NCI-H2081 (cell line): ENCODE measurements at places on chromosomes 16 and 17.
A peak's percentile ranks its signal among the peaks of the same experiment; 100 is the strongest.

DNA sequence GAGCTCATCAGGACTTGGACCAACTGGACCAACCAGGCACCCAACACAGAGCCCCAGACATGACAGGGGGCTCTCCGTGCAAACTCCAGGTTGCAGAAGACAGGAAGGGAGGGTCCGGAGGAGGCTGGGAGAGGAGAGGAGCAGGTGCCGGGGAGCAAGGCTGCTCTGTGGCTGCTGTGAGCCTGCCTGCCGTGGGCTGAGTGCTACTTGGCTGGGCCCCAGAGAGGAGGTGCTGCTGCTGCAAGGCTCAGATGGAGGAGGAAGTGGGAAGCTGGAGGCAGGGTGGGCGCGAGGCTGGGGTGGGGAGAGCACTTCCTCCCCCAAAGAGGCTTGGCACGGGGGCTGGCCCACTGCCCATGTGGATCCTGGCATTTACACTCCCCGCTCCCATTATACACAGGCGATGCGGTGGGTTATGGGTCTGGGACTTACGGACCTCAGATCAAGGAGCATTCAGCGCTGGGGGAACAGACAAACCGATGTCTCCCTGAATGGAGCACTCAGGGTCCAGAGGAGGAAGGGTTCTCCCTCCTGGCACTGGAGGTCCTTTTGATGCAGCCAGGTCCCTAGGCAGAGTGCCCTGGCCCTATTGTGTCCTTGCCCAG, 15.9 kb downstream of the EPOP start:
- DNase-seq: no peak

- no peak for DNase-seq
Measured at GRCh38 chr16:275041-275641, 603 bp downstream of the RGS11 start.

GRCh38 chr17:60535382-60536279, 9.6 kb upstream of the APPBP2 start:
- DNase-seq: no peak

GRCh38 chr17:57332501-57332900, 76.2 kb downstream of the MSI2 start:
- no peak for DNase-seq

DNA sequence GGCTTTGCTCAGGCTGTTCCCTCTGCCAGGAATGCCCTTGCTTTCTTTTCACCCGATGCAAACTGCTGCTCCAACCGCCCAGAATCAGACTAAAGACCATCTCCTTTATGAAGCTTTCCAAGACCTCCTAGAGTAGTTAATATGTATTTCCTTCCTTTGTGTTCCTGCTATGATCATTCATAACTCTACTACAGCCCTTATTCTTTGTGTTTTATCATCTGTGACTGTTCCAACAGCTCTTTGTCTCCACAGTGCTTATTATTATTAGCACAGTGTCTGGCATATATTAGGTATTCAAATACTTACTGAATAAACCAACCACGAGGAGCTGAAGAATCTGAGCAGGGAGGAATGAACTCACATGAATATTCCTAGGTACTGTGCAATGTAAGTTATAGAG, 7.6 kb downstream of the PSME3IP1 start:
- no peak for DNase-seq

GRCh38 chr17:75758131-75758905, 6.7 kb downstream of the GALK1 start:
- no peak for DNase-seq

- no peak for DNase-seq
Measured at GRCh38 chr17:10516065-10516464, 2.3 kb downstream of the MYH1 start.

- DNase-seq: no peak
Measured at GRCh38 chr17:44804302-44805089, 25.6 kb downstream of the GJC1 start.

DNA sequence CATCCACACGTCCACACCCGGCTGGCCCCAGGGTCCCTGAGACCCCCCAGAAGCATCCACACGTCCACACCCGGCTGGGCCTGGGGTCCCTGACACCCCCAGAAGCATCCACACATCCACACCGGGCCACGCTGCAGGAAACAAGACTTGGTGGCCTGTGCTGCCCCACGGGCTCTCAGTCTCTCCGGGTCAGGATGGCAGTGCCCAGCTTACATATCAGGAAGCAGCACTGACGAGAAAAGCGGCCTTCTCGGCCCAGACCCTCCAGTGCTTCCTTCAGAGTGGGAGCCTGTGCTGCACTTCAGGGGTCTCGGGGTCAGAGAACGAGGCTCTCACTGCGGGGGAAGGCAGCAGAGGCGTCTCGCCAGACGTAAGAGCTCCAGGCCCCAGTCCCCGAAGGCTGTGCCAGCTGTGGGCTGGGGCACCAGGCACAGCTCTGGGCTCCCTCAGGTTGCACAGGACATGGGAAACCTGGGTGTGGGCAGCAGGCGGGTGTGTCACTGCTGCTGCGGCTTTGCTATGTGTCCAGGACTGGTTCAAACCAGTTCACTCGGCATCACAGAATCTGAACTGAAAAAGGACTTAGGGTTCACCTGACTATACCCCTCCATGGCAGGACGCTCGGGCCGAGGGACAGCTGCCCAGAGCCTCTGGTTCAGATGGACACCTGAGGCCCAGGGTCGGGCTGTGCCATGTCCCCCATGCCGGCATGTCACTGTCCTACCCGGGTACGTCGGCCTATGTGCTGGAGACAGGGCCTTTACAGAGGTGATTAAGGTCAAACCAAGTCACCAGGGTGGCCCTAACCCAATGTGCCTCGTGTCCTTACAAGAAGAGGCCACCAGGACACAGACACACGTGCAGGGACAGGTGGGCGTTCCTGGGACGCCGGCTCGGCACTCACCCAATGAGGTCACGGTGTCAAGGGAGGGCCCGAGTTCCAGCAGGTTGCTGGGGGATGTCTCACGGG, 40.2 kb upstream of the CHMP6 start:
- DNase-seq: no peak

DNA sequence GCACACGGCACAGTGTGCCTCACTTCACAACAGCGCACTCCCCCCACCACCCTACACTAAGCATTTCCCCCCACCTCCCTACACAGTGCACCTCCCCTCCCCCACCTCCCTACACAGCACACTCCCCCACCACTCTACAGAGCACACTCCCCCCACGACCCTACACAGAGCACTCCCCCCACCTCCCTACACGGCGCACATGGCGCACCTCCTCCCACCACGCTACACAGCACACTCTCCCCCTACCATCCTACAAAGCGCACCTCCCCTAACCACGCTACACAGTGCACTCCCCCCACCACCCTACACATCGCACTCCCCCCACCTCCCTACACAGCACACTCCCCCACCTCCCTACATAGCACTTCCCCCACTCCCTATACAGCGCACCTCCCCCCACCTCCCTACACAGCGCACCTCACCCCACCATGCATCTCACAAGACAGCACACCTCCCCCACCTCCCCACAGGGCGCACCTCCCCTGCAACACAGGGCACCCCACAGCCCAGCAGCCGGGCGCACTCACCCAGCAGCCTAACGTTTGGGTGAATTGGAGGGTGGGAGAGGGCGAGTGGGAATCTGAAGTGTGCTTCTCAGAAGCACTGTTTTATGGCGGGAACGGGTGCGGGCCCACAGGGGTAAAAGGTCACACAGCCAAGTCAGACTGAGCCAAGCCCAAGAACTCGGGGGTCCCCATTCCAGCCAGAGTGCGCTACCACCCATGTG, 10.3 kb downstream of the KNOP1 start:
- DNase-seq: no peak

DNA sequence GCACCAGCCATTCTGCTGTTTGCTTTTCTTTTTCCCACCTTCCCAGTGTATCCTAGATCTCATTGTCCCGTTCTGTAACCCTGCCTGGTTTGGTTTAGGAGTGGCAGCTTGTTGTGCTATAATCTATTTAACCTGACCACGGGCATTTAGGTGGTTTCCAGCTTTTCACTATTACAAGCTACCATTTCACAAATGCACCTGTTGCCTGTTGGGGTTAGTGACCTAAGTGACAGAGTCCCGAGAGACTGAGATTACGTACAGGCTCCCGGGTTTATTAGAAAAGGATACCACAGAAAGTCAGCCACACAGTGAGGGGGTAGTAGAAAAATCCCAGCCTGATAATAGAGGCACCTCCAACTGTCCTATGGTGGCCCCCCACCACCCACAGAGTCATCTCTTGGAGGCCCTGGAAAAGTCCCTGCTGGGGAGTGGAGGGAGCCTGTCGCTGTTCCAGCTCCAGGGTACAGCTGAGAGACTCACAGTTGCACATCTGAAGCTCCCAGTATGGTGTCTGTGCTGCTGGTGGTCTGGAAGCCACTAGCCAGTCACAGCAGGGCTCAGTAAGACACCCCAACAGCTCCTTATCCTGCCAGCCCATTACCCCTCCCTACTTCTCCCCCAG, 21.2 kb downstream of the CLEC16A start:
- DNase-seq: no peak

DNA sequence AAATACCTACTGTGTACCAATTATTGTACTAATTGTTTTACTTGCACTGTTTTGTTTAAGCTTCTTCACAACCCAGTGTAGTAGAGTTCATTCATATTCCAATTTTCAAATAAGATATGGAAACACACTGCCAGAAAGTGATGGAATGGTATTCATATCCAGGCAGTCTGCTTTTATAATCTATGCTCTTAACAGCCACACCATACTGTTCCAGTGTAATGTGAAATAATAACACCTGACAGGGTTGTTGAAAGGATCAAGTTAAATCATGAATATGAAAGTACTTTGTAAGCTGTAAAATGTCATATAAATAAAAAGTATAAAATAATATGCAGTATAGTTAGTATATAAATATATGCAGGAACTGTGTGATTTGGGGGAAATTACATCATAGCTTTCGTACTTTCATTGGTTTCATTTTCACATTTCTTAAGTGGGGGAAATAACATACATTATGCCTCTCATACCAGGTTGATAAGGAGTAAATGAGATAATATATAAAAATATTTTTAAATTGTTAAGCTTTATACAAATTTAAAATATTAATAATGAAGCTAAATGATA, 230.8 kb downstream of the TANC2 start:
- no peak for DNase-seq

DNA sequence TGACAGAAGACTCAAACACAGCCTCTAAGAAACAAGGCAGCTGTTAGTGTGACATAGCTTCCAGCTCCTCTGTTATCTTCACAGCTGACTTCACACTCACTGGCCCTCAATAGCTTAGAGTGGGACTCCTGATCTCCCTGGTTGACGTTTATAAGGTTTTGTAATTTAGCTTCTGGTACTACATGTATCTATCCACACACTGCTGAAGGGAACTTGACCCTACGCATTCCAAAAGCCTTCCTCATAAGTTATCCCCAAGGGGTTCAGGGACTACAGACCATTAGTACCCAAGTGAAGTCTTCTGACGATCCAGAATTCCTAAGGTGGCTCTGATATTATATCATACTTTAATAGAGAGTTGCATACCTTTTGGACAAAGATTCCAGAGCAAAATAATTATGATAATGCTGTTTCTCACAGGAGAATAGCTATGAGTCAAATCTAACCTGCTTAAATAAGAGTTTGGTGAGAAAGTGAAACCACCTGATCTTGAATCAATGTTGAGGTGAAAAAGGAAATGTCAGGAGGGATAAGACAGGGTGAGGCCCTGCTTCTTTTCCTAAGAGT, 14.5 kb downstream of the ACACA start:
- DNase-seq: no peak

GRCh38 chr16:23710504-23710903, 2.5 kb downstream of the ERN2 start:
- no peak for DNase-seq

DNA sequence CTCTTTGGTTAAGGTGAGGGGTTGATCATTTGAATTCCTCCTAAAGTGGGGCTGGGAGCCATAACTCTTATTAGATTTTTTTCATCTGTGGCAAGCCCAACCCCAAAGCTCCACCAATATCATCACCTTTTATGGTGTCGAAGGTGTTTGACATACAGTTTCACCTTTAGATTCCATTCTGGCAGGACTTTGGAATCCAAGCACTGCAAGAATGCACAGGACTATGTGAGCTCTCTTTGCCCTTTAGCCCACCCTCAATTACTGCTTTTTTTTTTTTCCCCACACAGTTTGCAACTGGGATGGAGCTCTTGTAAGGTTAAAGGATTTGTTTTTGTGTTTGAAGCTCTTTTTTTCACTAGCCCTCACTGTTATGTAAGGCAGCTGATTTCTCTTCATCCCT, 154.0 kb upstream of the KCNJ16 start:
- DNase-seq: no peak

DNA sequence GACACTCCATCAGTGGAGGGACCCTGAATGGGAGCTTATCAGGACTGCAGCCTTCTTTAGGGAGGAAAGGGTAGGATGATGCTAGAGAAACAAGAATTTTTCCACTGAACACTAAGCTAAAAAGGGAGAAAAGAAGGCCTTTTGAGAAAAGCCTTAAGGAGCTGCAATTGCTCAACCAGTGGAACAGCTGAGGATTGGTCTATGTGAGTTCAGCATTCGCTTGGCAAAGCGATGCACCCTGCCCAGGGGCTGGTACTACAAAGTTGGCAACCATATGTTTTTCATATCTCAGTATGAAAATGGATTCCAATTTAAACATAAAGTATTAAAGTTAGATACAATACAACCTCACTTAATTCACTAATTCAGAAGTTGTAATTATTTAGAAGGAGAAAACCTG, 117.8 kb upstream of the FAM20A start:
- no peak for DNase-seq

DNA sequence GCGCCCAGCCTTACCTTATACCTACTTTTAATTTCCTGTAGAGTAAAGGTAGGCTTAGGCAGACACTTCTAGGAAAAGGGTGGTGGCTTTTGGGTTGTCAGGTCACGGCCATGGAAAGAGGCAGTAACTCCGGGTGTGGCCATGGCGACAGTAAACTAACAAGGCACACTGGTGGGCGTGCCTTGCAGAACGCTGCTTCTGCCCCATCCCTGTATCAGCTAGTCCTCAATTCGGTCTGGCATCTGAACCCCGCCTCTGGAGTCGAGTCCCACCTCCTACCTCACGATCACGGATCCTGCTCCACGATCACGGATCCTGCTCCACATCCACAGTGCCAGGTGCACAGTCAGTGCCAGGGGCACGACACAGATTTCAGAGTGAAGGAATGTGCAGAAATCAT, 5.6 kb downstream of the ADCY9 start:
- no peak for DNase-seq

GRCh38 chr17:16314859-16315258, 38.4 kb downstream of the CENPV start:
- no peak for DNase-seq

DNA sequence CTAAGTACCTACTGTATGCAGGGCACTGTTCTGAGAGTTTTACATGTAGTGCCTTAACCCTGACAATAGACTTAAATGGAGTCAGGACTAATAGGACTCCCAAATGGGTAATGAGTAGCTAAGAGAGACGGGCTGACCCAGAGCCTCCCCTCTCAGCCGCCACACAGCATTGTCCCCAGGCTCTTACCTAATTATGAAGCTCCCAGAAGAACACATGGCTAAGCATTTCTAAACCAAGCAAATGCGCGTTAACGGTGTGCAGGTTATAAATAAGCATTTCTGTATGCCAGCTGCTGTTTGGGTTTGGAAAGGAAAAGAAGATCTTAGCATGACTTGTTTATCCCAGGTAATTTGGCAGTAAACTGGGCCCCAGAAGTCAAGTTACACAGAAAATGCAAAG, 14.3 kb downstream of the KATNIP start:
- peak; percentile 33 for DNase-seq

- DNase-seq: no peak
Measured at GRCh38 chr17:81334391-81334901, 39.3 kb upstream of the SLC38A10 start.

GRCh38 chr16:65572156-65572555, 450.3 kb upstream of the CDH11 start:
- no peak for DNase-seq

- no peak for DNase-seq
Measured at GRCh38 chr17:17593222-17593620, 1.7 kb upstream of the PEMT start.
